ENCODE measurements at places on chromosomes 6 and 20. TPM values are rescaled to one million over a fixed set of nuclear protein-coding genes. Genes with fewer than 3 reads are reported as not detected.

CENPW gene
- polyA plus RNA-seq: 6.3 TPM

TNFRSF6B gene
- polyA plus RNA-seq: 0.86 TPM

IRAK1BP1 gene
- polyA plus RNA-seq: 0.86 TPM

BPIFA1 gene
- not detected for polyA plus RNA-seq

FLRT3 gene
- polyA plus RNA-seq: 8.8 TPM

GLP1R gene
- not detected for polyA plus RNA-seq

PRPH2 gene
- polyA plus RNA-seq: 0.05 TPM

ZNF322 gene
- polyA plus RNA-seq: 8.3 TPM

DHX16 gene
- polyA plus RNA-seq: 57.0 TPM

MARCKS gene
- polyA plus RNA-seq: 24.3 TPM

SCUBE3 gene
- polyA plus RNA-seq: not detected

LAMP5 gene
- polyA plus RNA-seq: not detected

GRIK2 gene
- not detected for polyA plus RNA-seq

CABLES2 gene
- polyA plus RNA-seq: 5.9 TPM

SLC22A16 gene
- polyA plus RNA-seq: 0.16 TPM

PRDM13 gene
- not detected for polyA plus RNA-seq

FNDC11 gene
- polyA plus RNA-seq: 0.07 TPM

PLCB4 gene
- polyA plus RNA-seq: 0.01 TPM

C6orf15 gene
- not detected for polyA plus RNA-seq

SAMD3 gene
- not detected for polyA plus RNA-seq

TFB1M gene
- polyA plus RNA-seq: 91.4 TPM

LHFPL5 gene
- not detected for polyA plus RNA-seq

CLPSL2 gene
- not detected for polyA plus RNA-seq

POLH gene
- polyA plus RNA-seq: 11.6 TPM

RAB44 gene
- not detected for polyA plus RNA-seq

RAD21L1 gene
- polyA plus RNA-seq: not detected

GSTA4 gene
- polyA plus RNA-seq: 25.9 TPM

IDH3B gene
- 254 TPM for polyA plus RNA-seq

ACTR5 gene
- 21.2 TPM for polyA plus RNA-seq

SCGN gene
- polyA plus RNA-seq: 2.9 TPM

CLDN20 gene
- polyA plus RNA-seq: not detected

PHACTR3 gene
- polyA plus RNA-seq: not detected

LGSN gene
- polyA plus RNA-seq: 0.51 TPM

MRPL18 gene
- 85.6 TPM for polyA plus RNA-seq

RRAGD gene
- polyA plus RNA-seq: 0.53 TPM

WFDC10B gene
- polyA plus RNA-seq: 0.24 TPM
